ENCODE measurements at places on chromosomes 11 and 22. TPM values are rescaled to one million over a fixed set of nuclear protein-coding genes. Genes with fewer than 3 reads are reported as not detected.
A peak's percentile ranks its signal among the peaks of the same experiment; 100 is the strongest.

- no peak overlapping the region for H3K27ac ChIP-seq
- H3K4me3 ChIP-seq, result no peak overlapping the region
- DNase-seq, result no peak
- H3K27me3 ChIP-seq, result no peaks in the 10 kb centered on the region
Observed at GRCh38 chr11:91421641-91422040, 803.0 kb upstream of the FAT3 start.

- H3K27me3 ChIP-seq, result peaks cover 2% of the 10 kb centered on the region
- DNase-seq, result no peak
- H3K4me1 ChIP-seq, result peaks cover 50% of the 10 kb centered on the region
- H3K27ac ChIP-seq, result no peak overlapping the region
- peaks cover 15% of the 10 kb centered on the region for H3K36me3 ChIP-seq
- no peak overlapping the region for H3K4me3 ChIP-seq
Observed at GRCh38 chr11:59759900-59760299, 4.7 kb downstream of the STX3 start.

- H3K4me3 ChIP-seq, result no peak overlapping the region
- H3K4me1 ChIP-seq, result peaks cover 7% of the 10 kb centered on the region
Observed at GRCh38 chr22:16975155-16975885, 32.7 kb downstream of the GAB4 start.

DNA sequence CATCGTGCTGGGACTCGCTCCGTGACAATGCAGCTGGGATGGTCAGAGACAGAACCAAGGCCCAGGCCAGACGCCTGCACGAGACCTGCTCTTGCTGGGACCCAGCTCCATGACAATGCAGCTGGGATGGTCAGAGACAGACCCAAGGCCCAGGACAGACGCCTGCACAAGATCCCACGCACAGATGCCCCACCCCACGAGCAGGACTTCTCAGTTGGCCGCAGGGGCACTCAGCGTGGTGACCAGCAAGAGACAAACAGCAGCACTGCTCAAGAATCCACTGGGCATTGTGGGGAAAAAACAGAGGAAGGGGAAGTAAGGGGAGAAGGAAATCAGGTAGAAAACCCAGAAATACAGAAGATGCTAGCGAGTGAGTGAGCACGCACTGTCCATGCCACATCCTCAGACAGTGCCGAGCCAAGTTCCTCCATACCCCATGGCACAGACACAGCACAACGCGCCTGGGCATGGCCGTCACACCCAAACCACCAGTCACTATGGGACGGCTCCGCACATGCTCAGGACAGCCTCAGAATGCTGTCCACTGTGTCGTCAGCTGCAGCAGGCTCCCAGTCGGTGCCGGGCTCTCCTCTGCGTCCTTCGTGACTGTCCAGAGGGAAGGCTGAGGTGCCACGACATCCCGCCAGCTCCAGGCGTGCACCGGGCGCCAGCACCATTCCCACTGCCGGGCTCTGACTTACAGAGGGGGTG, 44.5 kb downstream of the BRD1 start:
- no peak overlapping the region for H3K27ac ChIP-seq
- peaks cover 4% of the 10 kb centered on the region for H3K4me1 ChIP-seq
- no peak overlapping the region for H3K4me3 ChIP-seq

- peaks cover 55% of the 10 kb centered on the region for H3K36me3 ChIP-seq
- H3K27ac ChIP-seq, result no peak overlapping the region
- DNase-seq, result no peak
- H3K27me3 ChIP-seq, result no peaks in the 10 kb centered on the region
Observed at GRCh38 chr22:27853424-27853823, 51.9 kb upstream of the MN1 start.

- peaks cover 33% of the 10 kb centered on the region for H3K4me1 ChIP-seq
- H3K36me3 ChIP-seq, result no peaks in the 10 kb centered on the region
- no peak for DNase-seq
- H3K27ac ChIP-seq, result no peak overlapping the region
- H3K27me3 ChIP-seq, result peaks cover 31% of the 10 kb centered on the region
Observed at GRCh38 chr11:36365907-36366306, 69.8 kb downstream of the PRR5L start.

DNA sequence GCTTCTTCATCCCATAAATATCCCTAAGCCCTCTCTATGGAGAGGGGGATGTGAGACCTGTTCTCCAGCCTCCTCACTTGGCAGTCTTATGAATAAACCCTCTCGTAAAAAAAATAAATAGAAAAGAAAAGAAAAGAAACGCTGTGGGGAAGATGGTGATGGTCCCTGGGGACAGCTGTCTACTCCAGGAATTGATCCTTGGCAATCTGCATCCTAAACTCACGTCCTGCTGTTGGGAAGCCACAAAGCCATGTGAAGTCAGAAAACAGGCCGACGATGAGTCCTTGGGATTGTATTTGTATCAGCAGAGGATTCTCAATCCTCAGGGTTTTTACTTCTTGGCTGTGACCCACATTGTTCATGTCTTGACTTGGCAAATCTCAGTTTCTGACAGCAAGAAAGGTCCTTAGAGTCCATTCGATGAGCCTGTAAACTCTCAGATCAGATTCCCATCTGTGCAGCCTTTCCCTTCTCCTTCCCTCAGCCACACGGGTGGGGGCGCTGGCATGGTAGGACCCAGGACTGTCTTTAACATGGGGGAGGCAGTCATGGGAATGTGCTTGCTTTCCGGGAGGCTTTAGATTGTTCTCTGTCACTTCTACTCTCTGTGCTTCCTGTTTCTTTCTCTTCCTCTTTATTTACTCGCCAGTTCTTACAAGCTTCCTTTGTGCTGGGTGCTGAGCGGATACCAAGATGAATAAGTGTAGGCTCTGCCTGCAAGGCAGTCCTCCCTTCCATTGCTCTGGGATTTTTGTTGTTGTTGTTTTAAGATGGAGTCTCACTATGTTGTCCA, 24.9 kb downstream of the TCP11L1 start:
- no peak for DNase-seq
- H3K4me1 ChIP-seq, result peaks cover 55% of the 10 kb centered on the region
- H3K36me3 ChIP-seq, result peaks cover 39% of the 10 kb centered on the region

DNA sequence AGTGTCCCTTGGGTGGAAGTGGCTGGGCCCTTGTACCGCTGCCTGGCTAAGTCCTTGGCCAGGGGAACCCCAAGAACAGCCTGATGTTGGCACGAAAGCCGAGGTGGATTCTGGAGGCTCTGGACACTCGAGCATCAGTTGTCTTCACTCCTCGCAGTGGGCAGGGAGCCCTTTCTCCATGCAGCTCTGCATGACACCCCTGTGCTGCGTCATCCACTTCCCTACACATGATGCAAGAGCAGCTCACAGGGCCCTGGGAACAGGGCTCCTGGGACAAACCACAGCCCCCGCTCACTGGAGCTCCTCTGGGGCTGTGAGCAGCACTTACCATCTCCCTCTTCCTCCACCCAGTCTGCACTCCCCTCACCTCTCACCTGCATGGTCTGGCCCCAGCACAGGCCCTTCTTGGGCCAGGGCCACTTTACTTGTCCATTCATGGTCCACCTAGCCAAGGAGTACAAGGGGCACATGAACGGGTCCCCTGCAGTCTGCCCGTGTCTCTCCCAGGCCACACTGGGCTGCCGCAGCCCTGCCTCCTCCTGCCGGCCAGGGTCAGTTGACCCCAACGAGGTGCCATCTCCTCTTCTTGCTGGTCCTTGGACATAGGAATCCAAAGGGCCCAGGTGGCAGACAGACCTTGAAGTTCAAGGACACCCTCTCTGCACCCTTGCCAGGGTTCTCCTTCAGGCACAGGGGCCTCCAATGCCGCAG, 66.5 kb downstream of the IGF2 start:
- peaks cover 6% of the 10 kb centered on the region for H3K27me3 ChIP-seq
- no peak for DNase-seq
- peaks cover 2% of the 10 kb centered on the region for H3K36me3 ChIP-seq

- no peak overlapping the region for H3K27ac ChIP-seq
- H3K4me1 ChIP-seq, result no peaks in the 10 kb centered on the region
- no peak for DNase-seq
- H3K27me3 ChIP-seq, result no peaks in the 10 kb centered on the region
Observed at GRCh38 chr11:104325093-104325492, 161.1 kb upstream of the PDGFD start.

DNA sequence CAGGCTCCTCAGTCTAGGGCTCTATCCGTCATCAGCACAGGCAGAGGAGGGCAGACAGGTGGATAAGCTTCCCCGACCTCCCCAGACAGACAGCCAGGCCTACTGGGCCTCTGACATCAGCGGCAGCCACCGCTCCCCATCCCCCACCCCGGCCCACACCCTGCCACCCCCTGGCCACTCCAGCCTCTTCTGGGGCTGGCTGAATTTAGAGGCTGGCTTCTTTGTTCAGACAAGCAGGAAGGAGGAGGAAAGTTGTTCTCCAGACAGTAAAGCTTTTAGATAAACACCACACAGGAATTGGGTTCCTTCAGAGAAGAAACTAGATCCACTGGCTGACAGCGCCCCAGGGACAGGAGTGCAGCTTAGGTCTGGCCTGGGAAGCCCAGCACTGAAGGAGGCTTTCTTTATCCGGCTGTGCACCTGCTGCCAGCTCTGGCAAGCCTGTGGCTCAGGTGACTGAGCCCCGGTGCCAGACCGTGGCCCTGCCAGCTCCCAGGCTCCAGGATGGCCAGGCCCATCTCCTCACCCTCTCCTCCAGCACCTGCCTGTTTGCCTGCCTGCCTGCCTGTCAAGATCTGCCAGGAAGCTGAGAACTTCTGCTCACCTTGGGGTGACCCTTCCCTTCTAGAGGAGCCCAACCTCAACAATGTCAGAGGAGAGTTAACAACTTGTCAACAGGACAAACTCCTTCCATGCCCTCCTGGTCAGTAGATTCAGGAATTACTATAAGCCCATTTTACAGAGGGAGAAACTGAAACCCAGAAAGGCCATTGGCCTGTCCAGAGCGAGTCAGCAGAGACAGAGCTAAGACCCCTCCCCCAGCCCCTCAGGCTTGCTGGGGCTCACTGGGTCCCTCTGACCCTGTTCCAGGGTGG, 44.0 kb upstream of the KLHL35 start:
- no peaks in the 10 kb centered on the region for H3K36me3 ChIP-seq
- H3K27ac ChIP-seq, result peak overlapping the region; percentile 6
- DNase-seq, result no peak
- no peak overlapping the region for H3K4me3 ChIP-seq
- H3K27me3 ChIP-seq, result no peaks in the 10 kb centered on the region

The MRGPRX4 gene
- not detected for total RNA-seq

GRCh38 chr11:13358596-13359270, 81.1 kb downstream of the BMAL1 start:
- H3K27ac ChIP-seq, result no peak overlapping the region
- DNase-seq, result no peak
- no peaks in the 10 kb centered on the region for H3K27me3 ChIP-seq
- H3K4me3 ChIP-seq, result no peak overlapping the region
- H3K36me3 ChIP-seq, result peaks cover 39% of the 10 kb centered on the region
- H3K4me1 ChIP-seq, result peaks cover 7% of the 10 kb centered on the region

The ADAMTS8 gene
- total RNA-seq, result not detected

GRCh38 chr22:41893591-41894375, 21.1 kb downstream of the SHISA8 start:
- no peaks in the 10 kb centered on the region for H3K27me3 ChIP-seq
- DNase-seq, result no peak
- no peak overlapping the region for H3K4me3 ChIP-seq
- peaks cover 45% of the 10 kb centered on the region for H3K36me3 ChIP-seq
- peaks cover 13% of the 10 kb centered on the region for H3K4me1 ChIP-seq
- no peak overlapping the region for H3K27ac ChIP-seq

The RIC3 gene
- 4.7 TPM for total RNA-seq

DNA sequence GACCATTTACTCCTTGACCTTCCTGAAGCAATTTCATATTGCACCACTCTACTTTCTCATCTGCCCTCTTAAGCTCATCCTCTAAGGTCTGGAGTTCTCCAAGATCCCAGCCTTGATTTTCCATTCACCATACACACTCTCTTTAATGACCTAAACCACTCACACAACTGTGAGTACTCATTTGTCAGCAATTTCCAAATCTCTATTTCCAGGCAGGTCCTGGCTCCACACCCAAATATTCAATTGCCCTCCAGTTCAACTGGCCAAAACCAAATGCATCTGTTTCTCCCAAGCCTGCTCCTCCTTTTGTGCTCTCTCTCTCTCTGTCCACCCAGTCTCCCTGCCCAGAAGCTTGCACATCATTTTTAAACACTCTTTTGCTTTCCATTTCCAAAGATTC, 39.6 kb downstream of the NEU3 start:
- no peaks in the 10 kb centered on the region for H3K4me1 ChIP-seq
- no peak overlapping the region for H3K4me3 ChIP-seq
- DNase-seq, result no peak
- peaks cover 2% of the 10 kb centered on the region for H3K36me3 ChIP-seq
- H3K27ac ChIP-seq, result no peak overlapping the region

GRCh38 chr22:23837911-23838680, 710 bp downstream of the DERL3 start:
- peaks cover 27% of the 10 kb centered on the region for H3K4me1 ChIP-seq
- H3K27me3 ChIP-seq, result peaks cover 3% of the 10 kb centered on the region
- H3K27ac ChIP-seq, result peak overlapping the region; percentile 96
- H3K4me3 ChIP-seq, result peak overlapping the region; percentile 93
- peaks cover 5% of the 10 kb centered on the region for H3K36me3 ChIP-seq

- no peak overlapping the region for H3K27ac ChIP-seq
- H3K36me3 ChIP-seq, result no peaks in the 10 kb centered on the region
- no peak overlapping the region for H3K4me3 ChIP-seq
Observed at GRCh38 chr11:22792497-22792896, 37.1 kb downstream of the SVIP start.

DNA sequence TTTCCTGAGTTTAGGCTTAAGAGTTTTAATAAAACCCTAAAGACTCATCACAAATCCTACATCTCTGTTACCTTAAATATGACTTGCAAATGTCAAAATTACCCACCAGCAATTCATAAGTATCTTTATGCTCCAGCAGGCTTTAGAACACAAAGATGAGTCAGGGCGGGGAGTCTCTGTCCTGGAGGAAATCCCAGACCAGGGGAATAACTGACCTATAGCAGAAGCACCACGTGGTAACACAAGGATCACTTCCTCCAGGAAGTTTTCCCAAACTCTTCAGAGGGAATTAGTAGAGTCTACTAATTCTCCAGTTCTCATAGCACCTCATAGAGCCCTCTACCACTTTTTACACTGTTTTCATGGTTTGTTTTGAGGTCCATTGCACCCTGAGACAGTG, 217.0 kb downstream of the NAV2 start:
- no peak overlapping the region for H3K4me3 ChIP-seq
- no peaks in the 10 kb centered on the region for H3K36me3 ChIP-seq
- no peaks in the 10 kb centered on the region for H3K4me1 ChIP-seq
- no peak overlapping the region for H3K27ac ChIP-seq
- peaks cover 9% of the 10 kb centered on the region for H3K27me3 ChIP-seq

GRCh38 chr11:110295086-110295485, 1.3 kb downstream of the RDX start:
- H3K36me3 ChIP-seq, result peaks cover 15% of the 10 kb centered on the region
- no peak for DNase-seq
- peaks cover 62% of the 10 kb centered on the region for H3K4me1 ChIP-seq
- H3K27ac ChIP-seq, result peak overlapping the region; percentile 64
- H3K27me3 ChIP-seq, result no peaks in the 10 kb centered on the region

The TTC12 gene
- total RNA-seq, result 7.4 TPM

The MYBPC3 gene
- not detected for total RNA-seq

GRCh38 chr11:68008381-68009337, 1.5 kb upstream of the ALDH3B1 start:
- DNase-seq, result no peak
- H3K4me1 ChIP-seq, result peaks cover 21% of the 10 kb centered on the region
- no peak overlapping the region for H3K27ac ChIP-seq
- H3K4me3 ChIP-seq, result no peak overlapping the region
- H3K27me3 ChIP-seq, result no peaks in the 10 kb centered on the region

GRCh38 chr22:23110190-23110921, 31.4 kb downstream of the RSPH14 start:
- H3K36me3 ChIP-seq, result no peaks in the 10 kb centered on the region
- no peak overlapping the region for H3K4me3 ChIP-seq
- no peak for DNase-seq
- no peaks in the 10 kb centered on the region for H3K4me1 ChIP-seq
- no peak overlapping the region for H3K27ac ChIP-seq

GRCh38 chr11:1053121-1053901, 16.8 kb upstream of the MUC6 start:
- H3K4me1 ChIP-seq, result no peaks in the 10 kb centered on the region
- no peak overlapping the region for H3K4me3 ChIP-seq
- no peak for DNase-seq
- H3K36me3 ChIP-seq, result no peaks in the 10 kb centered on the region
- H3K27ac ChIP-seq, result no peak overlapping the region
- peaks cover 3% of the 10 kb centered on the region for H3K27me3 ChIP-seq
